ENCODE measurements at places on chromosomes 12 and 14. TPM values are rescaled to one million over a fixed set of nuclear protein-coding genes. Genes with fewer than 3 reads are reported as not detected.

The TSPAN8 gene
- not detected for total RNA-seq

DNA sequence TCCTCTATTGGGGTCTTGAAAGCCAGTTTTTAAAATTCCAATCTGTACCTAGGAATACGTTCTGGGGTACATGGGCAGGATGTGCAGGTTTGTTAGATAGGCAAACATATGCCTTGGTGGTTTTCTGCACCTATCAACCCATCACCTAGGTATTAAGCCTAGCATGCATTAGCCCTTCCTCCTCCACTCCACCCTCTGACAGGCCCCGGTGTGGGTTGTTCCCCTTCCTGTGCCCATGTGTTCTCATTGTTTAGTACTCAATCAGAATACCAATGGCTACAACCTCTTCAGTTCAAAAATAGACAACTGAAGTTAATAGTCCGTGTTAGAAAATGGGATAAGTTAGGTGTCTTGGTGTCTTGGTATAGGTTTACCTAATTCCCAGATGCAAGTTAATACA, 3.4 kb downstream of the NTS start:
- DNase-seq: no peak

The EAPP gene
- total RNA-seq: 26.3 TPM

DNA sequence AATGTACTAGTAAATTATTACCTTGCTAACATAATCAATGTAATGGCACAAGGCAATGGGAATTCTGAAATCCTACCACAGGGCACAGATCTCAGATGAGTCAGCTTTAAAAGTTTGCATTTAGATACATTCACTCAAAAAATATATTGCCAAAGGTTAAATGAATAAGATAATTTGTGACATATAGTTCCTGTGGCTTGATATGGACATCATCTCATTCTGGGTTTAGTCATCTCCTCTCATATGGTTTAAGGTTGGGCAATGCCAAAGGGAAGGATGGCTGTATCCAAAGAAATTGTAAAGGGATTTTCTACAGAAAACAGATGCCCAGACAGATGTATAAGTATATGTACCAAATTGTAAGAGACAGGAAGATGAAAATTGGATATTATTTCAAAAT, 1065.0 kb downstream of the LRFN5 start:
- no peak for DNase-seq

The AACS gene
- 52.4 TPM for total RNA-seq

Data from H1 (cell line).